ENCODE measurements at places on chromosomes 6 and 20.

DNA sequence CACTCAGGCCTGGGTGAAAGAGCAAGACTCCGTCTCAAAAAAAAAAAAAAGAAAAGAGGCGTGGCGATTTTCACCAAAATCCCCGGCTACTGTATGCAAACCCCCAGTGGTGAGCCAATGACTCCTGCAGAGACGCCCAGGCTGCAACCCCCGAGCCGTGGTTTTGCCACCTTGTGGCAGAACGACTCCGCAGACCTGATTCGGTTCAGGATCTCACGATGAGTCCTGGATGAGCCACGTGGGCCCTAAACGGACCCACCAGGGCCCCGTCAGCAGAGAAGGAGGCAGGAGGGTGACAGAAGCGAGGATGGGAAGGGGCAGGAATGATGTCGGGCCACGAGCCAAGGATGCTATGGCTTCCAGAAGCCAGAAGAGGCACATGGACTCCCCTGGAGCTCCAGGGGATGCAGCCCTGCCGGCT is 42.5 kb downstream of the SLC2A4RG start:
- no peak for DNase-seq

- DNase-seq = no peak
Observed at GRCh38 chr6:150347845-150348244, 21.0 kb upstream of the IYD start.

GRCh38 chr6:170177772-170178560 is 112.9 kb downstream of the DLL1 start:
- no peak for DNase-seq

DNA sequence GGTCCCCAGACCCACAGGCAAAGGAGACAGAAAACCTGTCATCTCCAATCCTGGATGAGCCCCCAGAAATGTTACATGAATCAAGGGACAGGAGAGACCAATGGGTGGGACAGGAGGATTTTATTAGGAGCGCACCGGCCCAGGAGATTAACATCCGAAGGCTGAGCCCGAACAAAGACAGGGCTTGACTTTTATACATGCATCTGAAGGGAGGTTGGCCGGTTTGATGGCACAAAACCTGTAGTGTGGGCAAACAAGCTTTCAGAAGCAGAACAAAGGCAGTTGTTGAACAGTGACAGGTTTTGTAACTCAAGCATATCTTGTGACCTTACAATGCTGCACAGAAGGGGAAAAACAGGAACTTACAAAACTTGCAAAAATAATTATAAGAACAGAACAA is 83.9 kb upstream of the GPR6 start:
- no peak for DNase-seq

DNA sequence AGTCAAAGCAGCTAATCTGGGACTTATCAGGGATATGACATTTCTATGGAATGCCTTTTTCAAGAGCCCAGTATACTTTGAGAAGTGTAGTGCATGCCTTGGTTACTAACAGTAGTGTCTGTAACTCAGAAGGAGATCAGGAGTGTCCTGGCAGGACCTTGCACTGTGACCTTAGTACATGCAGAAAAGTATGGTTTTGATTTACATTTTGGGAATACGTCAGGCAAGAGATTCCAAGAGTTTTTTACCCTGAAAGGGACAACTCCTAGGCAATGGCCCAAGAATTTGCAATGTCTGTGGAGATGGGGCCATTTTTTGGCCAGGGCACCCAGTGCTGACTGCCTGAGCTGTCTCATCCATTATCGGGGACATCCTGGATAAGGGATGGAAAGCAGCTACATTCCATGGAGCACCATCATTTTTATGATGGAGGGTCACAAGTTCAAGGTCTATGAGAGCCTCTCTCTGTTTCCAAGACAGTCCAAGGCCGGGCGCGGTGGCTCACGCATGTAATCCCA is 80.2 kb downstream of the FAM50B start:
- peak; percentile 90 for DNase-seq

DNA sequence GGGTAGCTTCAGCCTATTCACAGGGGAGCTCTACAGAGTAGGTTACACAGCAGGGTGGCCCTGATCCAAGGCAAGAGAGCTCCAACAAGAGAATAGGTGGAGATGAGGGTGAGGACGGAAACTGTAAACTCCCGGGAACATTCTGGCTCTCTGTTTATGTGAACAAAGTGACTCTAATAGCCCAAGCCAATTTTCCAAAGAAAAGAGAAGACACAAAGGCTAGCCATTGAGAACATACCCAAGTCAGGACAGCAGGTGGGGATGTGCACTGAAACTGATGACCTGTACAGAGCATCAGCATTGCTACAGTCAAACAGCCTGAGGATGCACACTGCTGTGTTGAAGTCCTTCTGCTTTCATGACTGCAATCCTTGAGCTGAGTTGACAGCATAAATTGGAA is 136.0 kb upstream of the TOP1 start:
- no peak for DNase-seq

DNA sequence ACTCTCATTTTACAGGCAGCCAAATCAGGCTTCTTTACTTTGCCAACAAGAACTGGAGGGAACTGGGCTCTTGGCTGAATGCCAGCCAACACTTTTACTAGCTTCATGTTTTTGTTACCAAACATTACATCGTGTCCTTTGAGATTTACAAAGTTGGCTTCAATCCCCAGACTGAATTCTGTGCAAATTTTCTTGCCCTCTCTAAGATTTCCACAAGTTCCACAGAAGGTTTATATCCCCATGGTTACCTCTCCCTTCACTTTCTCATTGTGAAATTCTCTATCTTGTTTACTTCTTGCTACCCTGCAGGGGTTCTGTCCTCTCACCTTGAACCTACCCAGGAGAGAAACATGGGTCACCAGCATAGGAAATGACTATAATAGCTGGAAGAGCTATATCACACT is 37.6 kb upstream of the PLCB1 start:
- peak; percentile 35 for DNase-seq

GRCh38 chr20:56371977-56372376 is 13.2 kb downstream of the FAM210B start:
- DNase-seq = no peak

- no peak for DNase-seq
Observed at GRCh38 chr6:27065183-27065582, 182.3 kb upstream of the PRSS16 start.

GRCh38 chr6:55953335-55953734 is 77.9 kb upstream of the BMP5 start:
- peak; percentile 42 for DNase-seq

GRCh38 chr6:113668641-113669408 is 188.3 kb upstream of the MARCKS start:
- DNase-seq = no peak

DNA sequence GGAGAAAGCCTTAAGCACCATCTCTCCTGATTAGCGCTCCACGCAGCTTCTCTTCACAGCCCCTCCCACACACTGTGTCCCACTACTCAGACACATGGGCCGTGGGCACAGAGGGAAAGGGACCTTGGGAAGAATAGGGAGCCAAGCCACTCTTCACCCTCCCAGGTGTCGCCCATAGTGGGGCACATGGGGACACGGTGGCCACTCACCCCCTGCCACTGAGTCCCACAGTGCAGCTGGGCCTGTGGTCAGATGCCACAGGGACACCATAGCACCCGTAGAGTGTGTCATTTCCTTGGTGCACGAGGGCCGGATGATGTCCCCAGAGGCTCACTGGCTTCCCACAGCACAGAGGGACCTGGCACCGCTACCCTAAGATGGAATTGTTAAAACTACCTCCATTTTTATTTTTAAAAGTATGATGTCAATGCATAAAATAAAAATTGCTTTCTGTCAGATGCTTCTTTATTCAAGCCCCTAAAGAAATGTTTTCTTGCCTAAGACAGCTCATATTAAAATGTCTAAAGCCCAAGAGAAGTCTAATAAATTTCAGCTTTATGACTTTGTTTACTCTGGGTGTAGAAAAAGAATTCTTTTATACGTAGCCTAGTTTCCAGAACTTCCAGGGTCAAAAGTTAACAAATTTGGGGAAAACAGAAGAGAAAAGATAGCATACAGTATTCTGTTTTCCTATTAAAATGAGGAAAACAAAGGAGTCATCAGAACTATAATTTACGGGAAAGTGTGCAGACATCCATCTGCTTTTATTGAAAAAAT is 191.0 kb upstream of the SNX9 start:
- DNase-seq = no peak

DNA sequence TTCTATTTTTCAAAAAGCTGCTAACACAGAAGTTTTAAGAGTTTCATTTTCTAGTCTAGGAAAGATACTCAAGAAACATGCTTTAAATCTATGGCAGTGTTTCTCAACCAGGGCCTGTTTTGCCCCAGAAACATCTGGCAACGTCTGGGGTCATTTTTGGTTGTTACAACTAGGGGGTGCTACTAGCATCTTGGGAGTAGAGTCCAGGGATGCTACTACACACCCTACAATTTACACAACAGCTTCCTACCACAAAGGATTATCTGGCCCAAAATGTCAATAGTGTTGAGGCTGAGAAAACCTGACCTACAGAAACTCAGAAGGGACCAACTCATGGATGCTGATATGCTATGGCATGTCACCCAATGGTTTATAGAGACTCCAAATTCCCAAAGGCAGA is 24.4 kb downstream of the SERAC1 start:
- DNase-seq = no peak

DNA sequence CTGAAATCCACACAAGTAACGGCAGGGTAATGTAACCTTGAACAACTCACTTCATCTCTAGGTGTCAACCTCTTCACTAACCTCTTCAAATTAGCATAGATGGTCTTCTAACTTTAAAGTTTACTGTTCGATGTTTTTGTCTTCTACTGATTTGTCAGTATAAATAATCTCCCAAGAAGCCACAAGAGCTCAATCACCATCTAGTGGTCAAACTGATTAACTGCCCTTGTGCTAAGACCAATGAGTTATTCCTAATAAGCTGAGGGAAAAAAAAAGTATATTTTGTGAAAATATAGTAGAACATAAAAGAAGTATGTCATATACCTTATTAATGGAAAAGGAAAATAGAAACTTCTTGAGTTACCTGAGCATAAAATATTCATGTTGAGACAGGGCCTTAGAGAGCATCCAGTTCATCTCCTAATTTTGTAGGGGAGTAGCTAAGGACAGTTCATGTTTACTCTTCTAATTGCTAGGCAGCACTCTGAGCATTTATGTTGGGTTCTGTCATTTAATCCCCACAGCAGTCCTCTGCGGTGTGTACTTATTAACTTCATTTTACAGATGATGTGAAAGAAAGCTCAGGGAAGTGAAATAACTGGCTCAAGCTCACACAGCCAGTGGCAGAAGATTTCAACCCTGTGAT is 317.1 kb downstream of the ESR1 start:
- peak; percentile 37 for DNase-seq

- peak; percentile 38 for DNase-seq
Observed at GRCh38 chr6:24768361-24768760, 6.4 kb upstream of the GMNN start.

DNA sequence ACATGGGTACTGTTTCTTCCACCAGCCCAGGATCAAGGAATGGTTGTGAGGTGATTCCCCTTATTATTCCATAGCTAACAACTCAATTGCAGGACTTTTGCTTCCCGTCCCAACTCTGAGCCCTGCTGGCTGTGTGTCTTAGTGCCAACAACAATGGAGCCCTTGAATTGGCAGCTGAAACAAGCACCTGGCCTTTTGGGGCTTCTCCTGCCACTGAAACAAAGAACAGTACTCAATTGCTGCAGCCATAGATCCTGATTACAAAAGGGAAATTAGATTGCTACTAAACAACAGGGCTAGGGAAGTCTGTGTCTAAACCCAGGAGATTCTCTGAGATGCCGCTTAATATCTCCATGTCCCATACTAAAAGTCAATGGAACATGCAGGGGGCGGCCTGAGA is 61.3 kb upstream of the CARMIL1 start:
- DNase-seq = no peak

DNA sequence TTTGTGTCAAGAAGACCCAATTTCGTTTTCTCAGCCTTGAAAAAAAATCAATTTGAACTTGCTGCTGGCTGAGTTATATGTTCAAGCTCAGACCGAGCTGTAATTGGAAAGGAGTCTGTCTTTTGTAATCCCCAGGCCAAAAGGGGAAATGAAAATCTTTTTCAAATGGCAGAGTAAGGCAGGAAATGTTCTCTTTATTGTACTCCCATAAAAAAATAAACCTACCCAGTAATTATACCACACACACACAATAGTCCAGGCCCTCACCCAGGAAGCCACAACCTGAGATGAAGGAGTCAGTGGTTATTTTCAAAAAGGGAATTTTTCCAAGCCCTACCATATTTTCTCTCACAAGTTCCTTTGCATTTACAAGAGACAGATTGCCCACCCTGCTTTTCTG is 45.3 kb downstream of the CLIC5 start:
- no peak for DNase-seq

- no peak for DNase-seq
Observed at GRCh38 chr6:83309344-83309743, 116.2 kb downstream of the RWDD2A start.

GRCh38 chr6:36360241-36361054 is 23.8 kb upstream of the BNIP5 start:
- DNase-seq = peak; percentile 38

DNA sequence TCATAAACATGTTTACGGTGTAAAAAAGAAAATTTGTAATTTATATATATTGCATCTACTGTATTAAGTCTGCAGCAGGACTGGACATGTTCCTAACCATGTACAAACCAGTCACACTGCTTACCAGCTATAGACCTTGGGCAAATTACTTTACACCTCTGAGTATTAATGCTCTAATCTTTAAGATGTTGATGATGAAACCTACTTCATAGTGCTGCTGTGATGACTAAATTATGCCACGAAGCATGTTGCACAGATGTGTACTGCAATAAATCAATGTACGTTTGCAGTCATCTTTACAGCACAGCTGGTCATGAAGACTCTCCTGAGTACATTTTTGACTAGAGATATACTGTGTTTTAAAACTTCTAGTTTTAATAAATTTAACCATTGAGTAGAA is 42.6 kb downstream of the PRKN start:
- DNase-seq = no peak

DNA sequence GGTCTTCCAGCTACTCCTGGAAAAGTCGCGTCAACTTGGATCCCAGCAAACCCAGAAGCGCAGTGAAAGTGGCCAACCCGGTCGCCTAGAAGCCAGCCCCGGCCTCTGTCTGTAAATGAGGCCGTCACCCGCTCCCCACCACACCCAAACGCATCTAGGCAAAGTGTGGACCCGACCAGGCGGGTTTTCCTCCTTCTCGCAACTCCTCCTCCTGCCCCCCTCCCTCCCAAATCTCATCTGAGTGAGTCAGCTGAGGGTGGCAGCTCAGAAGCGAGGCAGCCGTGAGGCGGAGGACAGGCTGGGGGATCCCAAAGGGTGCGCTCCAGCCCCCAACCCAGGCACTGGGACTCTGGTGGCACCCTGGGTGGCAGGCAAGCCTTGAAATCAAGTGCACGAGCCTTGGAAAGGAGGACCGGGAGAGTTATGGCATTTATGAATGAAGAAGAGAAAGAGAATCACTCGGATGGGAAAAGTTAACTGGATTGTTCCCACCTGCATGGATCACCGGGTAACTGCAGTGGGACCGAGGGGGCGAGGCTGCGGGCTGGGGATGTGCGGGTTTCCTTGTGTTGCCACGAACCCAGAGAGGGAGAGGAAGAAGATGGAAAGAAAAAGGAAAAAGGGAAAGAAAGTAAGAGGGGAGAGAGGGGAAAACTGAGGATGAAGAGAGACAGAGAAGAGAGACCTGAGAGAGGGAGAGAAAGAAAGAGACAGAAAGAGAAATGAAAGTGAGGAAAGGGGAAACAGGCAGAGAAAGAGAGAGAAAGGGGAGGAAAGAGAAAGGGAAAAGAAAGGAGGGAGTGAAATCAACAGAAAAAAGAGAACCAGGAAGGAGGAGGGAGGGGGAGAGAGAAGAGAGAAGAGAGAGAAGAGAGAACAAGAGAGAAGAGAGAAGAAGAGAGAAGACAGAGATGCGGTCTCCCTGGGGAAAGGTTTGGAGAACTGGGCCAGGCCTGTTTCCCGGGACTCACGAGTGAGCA is at the start of gene APCDD1L:
APCDD1L (minus strand) TSS at position 167 of the 980 bp plus-strand sequence. CDS start 692 bp downstream, outside the sequence.
- peak; percentile 56 for DNase-seq

- no peak for DNase-seq
Observed at GRCh38 chr20:16607364-16608276, 34.4 kb upstream of the KIF16B start.

Measured in GM04504 (cell line).